NCI-H2081 (cell line): ENCODE measurements at places on chromosomes 2 and 18.

DNA sequence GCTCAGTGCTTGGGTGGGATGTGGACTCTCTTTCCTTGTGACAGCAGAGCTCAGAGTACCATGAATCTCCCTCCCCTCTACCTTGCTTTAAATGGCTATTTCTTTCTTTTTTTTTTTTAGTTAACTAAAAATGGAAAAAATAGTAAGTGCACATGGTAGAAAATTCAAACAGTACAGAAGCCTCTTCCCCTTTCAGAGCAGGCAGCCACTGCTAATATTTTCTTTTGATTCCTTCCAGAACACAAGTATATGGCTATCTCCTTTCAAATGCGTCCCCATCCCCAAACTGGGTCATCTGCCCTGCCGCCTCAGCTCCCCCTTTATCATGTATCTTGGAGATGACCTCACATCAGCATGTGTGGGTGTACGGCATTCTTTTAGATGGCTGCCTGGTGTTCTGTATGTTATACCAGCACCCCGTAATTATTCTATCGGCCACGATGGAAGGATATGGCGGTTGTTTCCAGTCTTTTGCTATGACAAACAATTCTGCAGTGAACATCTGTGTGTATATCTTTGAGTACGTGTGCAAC, 70.5 kb upstream of the DLX2 start:
- no peak for DNase-seq

- no peak for DNase-seq
Observed at GRCh38 chr2:17960925-17961324, 82.5 kb downstream of the KCNS3 start.

- no peak for DNase-seq
Observed at GRCh38 chr2:58923869-58924268, 682.7 kb upstream of the FANCL start.

GRCh38 chr2:168708080-168708479, 94.4 kb upstream of the NOSTRIN start:
- DNase-seq, result no peak

GRCh38 chr2:178531168-178531567, 50.9 kb downstream of the PLEKHA3 start:
- no peak for DNase-seq

- DNase-seq, result no peak
Observed at GRCh38 chr2:17540813-17541530, 476 bp downstream of the VSNL1 start.

GRCh38 chr2:182415771-182416170, 11.1 kb downstream of the PDE1A start:
- DNase-seq, result no peak

DNA sequence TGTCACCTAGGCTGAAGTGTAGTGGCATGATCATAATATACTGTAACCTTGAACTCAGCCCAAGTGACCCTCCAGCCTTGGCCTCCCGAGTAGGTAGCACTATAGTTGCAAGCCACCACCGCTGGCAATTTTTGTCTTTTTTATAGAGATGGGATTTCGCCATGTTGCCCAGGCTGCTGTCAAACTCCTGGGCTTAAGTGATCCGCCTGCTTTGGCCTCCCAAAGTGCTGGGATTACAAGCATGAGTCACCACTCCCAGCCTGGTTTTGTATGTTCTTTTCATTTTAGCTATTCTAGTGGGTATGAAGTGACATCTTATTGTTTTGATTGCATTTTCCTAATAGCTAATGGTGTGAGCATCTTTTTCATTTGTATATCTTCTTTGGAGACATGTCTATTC, 11.3 kb upstream of the EXOC6B start:
- DNase-seq, result no peak

GRCh38 chr18:49495076-49495475, 8.0 kb upstream of the C18orf32 start:
- no peak for DNase-seq

GRCh38 chr18:58269931-58270330, 225.9 kb downstream of the NEDD4L start:
- no peak for DNase-seq

DNA sequence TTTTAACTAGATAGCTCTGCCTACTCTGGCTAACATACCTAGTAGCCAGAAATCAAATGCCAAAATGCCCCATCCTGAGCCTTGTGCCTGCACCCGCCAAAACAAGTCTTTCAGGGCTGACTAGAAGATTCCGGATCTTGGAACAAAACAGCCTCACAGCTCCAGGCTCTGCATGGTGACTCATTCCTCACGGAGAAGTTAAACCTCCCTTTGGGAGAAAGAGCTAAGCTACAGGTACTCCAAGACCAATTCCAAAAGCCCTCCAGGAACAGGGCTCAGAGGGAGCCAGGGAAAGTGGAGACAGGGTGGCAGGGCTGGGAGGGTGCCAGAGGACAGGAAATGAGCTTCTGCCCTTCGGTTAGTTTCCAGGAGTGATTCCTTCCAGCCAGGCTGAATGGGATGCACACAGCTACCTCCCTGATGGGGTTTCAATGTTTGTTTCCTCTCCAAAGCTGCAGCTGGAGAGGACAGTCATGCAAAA, 295.6 kb downstream of the TNS1 start:
- no peak for DNase-seq

GRCh38 chr2:202161151-202161835, 77.1 kb downstream of the SUMO1 start:
- DNase-seq, result no peak

DNA sequence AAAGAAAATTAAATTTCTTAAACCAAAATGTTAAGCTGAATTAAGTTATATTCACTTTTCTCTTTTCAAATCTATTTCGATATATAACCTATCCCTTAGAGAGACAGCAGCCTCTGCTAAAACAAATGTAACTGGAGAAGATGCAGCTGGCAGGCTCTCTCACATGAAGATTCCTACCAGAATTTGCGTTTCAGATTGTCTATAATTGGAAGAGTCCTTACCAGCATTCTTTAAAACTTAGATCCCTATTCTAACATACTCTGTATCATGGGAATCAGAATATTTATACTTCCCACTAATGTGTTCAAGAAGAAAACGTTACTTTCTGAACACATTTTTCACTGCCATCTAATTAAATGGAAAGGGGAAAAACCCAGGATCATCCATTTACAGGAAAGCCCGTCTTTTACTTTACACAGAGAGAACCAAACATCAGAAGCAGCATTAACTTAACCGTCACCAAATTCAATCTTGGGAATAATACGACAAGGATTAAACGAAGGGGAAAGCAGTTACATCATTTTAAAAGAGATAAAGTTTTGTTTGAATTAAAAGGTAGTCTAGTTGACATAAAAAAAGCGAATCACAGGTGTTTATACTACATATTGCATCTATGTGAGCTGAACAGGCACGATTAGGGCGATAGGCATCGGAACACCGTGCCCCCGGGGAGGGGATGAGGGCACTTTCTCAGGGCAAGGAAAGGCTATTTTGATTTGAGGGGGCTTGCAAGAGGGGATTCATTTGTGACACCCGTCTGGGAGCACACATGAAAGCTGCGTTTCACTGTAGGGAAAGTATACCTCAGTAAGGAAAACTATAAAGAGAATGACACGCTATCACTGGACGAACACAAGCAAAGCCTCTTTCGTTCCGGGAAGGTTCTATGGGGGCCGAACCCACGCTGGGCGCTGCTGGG, 1.3 kb downstream of the PTPN2 start:
- no peak for DNase-seq

DNA sequence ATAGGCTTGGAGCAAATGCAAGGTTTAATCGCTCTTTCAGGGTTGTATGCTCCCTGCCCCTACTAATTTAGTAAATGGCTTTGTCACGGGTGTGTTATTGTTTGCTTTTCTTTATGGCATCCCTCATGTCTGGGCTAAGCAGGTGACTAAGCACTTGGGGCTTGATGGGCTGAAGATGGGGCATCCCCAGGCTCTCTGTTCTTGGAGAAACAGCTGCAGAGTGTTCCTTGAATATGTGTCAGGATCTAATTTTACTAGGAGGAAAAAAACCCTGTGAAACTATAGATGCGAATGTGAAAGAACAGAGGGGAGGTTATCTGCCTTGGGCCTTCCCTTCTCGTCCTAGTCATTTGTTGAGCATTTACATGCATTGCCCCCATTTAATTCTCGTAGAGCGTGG, 94.7 kb upstream of the TAF1B start:
- DNase-seq, result no peak
